Skin of body (tissue), 3 donors: ENCODE measurements at places on chromosomes 3 and 15. TPM values are rescaled to one million over a fixed set of nuclear protein-coding genes. Genes with fewer than 3 reads are reported as not detected.

Gene TICRR
- 2.4 TPM for total RNA-seq

Gene GOLGA6D
- total RNA-seq, result 0.30 TPM

Gene COL7A1
- total RNA-seq, result 71.4 TPM

Gene CHRFAM7A
- 1.4 TPM for total RNA-seq

Gene CCK
- 1.6 TPM for total RNA-seq

Gene SLCO2A1
- total RNA-seq, result 3.7 TPM

Gene CCR8
- not detected for total RNA-seq
